ENCODE measurements at places on chromosomes 2 and 18. TPM values are rescaled to one million over a fixed set of nuclear protein-coding genes. Genes with fewer than 3 reads are reported as not detected.

DNA sequence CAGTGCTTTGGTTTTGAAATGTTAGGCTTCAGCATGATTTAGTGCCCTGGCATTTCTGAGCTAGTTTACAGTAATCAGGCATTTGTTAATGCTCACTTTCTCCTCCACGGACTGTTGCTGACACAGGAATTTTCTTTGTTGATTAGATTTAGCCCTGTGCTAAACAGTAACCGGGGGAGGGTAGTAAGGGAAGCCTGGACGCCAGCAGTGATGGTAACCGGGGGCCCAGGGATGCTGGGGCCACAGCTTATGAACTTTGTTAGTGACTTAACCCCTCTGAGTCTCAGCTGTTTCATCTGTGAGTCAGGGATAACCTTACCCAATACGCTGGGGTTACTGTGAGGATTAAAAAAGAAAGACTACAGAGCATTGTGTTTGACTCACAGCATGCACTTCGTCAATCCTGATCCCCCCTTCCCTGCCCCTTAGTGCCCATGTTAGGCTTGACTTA is 33.5 kb downstream of the KLHL29 start:
- H3K4me1 ChIP-seq = no peaks in the 10 kb centered on the region
- no peak for DNase-seq
- no peaks in the 10 kb centered on the region for H3K36me3 ChIP-seq
- H3K27me3 ChIP-seq = no peaks in the 10 kb centered on the region

GRCh38 chr18:67074309-67074708 is 442.2 kb downstream of the DSEL start:
- H3K27me3 ChIP-seq = no peaks in the 10 kb centered on the region
- no peaks in the 10 kb centered on the region for H3K36me3 ChIP-seq
- no peak overlapping the region for H3K27ac ChIP-seq
- no peaks in the 10 kb centered on the region for H3K4me1 ChIP-seq

DNA sequence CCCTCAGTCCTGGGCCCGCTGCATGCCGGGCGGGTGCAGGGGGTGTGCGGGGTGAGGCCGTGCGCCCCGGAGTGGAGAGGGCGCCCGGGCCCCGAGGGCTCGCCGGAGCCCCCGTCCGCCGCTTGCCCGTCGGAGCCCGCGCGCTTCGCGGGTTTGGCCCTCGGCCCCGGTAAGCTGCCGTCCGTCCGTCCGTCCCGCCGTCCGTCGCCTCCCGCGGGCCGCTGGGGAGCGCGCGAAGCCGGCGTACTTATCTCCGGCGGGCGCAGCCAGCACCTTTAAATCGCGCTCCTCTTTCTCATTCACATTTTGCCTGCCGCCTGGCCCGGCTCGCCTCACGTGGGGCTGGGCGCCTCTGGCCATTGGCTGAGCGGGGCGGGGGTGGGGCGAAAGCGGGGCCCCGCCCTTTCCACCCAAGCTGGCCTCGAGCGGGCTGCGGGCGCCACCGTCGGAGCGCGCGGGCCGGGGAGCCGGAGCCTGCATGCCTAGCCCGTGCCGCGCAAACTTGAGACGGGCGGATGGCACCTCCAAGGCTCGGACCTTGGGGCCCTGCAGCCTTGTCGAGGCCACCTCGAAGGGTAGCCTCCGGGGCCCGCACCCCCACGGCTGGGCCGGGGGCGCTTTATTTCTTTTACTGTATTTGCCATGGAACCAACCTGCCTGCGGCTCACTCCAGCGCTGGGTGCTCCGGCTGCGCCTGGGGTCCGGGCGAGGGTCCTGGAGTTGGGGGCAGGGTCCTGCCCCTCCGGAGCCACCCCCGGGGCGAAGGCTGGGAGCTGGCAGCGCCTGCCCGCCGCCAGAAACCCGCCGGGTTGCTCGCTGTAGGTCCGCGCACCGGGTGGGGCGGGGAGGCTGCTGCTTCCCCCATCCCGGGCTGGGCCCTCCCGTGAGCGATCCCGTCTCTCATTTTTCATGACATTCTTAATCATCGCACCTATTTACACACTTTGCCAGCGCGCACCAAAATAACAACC is at the start of gene GBX2:
GBX2 (minus strand) TSS at position 277 of the 971 bp plus-strand sequence. CDS start 415 bp downstream, outside the sequence.
- no peak within 1 kb of the TSS for H3K4me3 ChIP-seq
- peaks cover 17% of the 10 kb centered on the region for H3K4me1 ChIP-seq
- H3K27me3 ChIP-seq = peaks cover 56% of the 10 kb centered on the region
- peak within 1 kb of the TSS; percentile 60 for H3K27ac ChIP-seq

The CSRNP3 gene
- not detected for total RNA-seq

The TPO gene
- total RNA-seq = not detected

The FKBP7 gene
- 2.8 TPM for total RNA-seq

The XRCC5 gene
- total RNA-seq = 510 TPM

All from activated CD4-positive, alpha-beta memory T cell treated with anti-CD3 and anti-CD28 coated beads for 36 hours (primary cell).